ENCODE measurements at places on chromosomes 7 and 10.

DNA sequence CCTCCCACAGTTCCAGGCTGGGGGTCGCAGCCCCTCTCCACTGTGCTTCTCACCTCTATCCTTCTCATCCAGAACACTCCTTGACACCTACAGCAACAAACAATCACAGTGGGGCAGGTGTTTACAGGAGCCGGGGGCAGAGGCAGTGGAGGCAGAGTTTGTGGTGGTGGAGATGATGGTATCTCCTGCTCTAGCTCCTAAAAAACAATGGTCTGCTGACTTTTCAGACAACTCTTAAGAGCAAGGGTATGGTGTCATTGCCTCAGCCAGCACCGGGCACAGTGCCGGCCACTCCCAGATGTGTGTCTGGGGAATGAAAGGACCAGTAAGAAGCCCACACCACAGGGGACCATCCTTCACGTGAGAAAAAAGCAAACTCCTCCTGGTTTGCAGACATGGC lies 36.3 kb upstream of the ANTXRL start:
- DNase-seq: no peak

DNA sequence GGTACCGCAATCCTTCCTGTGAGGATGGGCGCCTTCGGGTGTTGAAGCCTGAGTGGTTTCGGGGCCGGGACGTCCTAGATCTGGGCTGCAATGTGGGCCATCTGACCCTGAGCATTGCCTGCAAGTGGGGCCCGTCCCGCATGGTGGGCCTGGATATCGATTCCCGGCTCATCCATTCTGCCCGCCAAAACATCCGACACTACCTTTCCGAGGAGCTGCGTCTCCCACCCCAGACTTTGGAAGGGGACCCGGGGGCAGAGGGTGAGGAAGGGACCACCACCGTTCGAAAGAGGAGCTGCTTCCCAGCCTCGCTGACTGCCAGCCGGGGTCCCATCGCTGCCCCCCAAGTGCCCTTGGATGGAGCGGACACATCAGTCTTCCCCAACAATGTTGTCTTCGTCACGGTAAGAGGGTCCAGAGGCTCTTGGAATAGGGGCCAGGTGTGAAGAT lies 1.7 kb downstream of the MEPCE start:
- DNase-seq: no peak

GRCh38 chr10:60848680-60849079 lies 70.4 kb downstream of the CDK1 start:
- DNase-seq: no peak

- no peak for DNase-seq
Observed at GRCh38 chr7:43689115-43689514, 40.2 kb downstream of the COA1 start.

DNA sequence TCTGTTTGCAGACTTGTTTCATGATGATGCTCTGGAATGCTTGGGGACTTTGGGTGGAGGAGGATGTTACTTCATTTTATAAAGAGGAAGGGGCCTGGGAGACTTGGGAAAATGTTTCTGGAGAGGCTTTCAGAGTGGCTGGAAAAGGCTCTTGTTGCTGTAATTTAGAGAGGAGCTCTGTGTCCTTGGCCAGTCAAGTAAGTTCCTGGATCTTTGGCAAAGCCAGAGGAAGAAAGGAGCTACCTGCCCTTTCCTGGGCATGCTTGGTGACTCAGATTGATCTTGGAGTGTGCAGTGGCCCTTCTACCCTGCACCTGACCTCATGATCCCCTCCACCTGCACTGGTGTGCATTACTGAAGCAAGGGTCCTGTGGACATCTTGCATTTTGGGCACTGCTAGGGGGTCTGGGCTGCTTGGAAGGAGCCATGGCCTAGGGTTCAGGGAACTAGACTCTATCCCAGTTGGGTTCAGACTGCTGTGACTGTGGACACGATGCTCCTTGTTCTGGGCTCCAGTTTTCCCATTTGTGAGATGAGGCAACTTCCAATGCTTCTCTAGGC lies 56.1 kb downstream of the ADCYAP1R1 start:
- no peak for DNase-seq

DNA sequence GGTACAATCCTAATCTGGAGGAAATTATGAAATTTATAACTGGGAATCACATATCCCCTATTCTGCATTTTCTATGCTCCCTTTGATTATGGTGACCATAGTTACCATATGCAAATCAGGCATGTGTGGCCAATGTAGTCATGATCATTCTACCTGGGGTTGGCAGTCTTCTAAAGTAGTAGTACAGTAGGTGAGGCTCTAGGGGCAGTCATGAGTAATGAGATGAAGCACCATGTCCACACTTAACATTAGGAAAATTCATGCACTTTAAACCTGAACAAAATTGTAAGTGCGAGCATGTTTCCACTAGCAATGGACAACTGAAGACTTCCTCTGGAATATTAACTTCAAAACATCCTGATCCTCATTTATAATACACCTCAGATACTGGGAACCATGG lies 545.9 kb downstream of the SUGCT start:
- no peak for DNase-seq

DNA sequence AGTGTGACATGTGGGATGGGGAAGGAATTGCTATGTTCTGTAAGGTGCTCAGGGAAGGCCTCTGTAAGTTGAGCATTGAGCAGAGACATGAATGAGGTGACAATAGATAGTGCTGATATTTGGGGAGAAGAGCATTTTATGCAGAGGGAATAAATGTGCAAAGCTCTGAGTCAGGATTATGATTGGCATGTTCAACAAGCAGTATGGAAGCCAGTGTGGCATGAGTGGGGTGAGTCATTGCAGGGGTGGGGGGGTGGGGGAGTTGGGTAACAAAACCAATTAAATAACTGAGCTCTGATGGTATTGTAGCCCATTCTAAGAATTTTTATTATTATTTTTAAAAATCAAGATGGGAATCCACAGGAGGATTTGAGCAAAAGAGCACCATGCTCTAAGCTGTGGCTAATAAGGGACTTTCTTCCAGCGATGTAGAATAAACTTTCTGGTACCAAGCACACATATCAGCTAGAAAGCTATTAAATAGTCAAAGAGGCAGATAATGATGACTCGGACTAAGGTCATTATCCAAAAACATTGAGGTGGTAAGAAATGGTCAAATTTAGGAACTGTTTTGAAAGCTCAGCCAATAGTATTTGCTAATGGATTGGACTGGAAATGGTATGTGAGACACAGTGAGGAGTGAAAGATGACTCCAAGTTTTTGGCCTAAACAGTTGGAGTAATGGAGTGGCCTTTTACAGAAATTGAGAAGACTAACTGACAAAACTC lies 96.4 kb downstream of the PRKG1 start:
- no peak for DNase-seq

- no peak for DNase-seq
Observed at GRCh38 chr10:110423650-110424049, 74.1 kb upstream of the DUSP5 start.

DNA sequence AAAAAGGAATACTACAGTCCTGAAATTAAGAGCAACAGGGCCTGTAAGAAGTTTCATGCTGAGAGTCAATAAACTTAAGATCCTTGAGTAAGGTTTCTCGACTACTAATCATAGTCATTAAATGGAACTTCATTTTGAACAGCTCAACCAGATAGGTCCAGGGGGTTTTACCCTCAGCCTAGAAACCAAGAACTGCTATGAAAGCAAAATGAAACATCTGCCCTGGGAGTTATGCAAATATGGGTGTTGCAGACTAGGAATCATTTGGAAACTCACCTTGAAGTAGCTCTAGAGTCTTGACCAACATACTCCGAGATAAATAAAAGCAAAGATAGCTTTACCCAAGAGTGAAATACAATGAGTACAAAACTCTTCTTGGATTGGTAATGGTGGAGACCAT lies 128.0 kb downstream of the HGF start:
- no peak for DNase-seq

GRCh38 chr7:37089972-37090371 lies 358.7 kb downstream of the ELMO1 start:
- DNase-seq: no peak

- no peak for DNase-seq
Observed at GRCh38 chr7:74032624-74033371, 4.8 kb downstream of the ELN start.

DNA sequence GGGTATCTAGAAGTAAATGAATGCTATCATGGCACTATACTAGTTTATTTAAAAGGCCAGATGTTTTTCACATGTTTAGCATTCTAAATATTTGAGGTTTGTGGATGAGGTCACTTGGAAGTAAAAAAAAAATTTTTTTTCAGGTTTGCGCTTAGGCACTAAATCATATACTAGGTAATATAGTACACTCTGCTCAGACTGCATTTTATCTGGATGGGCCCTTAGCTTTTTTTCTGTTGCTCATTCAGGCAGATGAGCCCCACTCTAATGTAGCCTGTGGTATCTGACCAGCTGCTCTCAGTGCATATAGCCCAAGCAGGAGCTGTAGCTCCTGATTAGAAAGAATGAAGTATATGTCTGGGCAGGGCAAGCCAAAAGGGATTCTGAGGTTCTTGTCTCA lies 210.1 kb downstream of the AUTS2 start:
- DNase-seq: no peak

DNA sequence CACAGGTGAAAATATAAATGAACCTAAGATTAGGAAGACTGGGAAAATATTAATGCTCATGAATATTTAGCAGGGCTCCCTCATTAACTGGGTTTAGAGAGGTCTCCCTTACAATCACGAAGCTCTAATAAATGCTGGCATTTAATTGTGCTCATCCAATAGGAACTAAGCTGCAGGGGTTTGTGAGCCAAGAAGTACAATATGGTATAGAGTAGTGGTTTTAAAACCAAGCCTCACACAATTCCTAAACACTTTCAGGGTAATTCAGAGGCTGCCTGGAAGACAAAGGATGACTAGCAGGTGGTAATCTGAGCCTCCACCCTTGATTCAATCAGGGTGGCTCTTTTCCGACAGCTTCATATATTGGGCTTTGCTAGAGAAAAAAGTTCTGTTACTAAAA lies 103.3 kb downstream of the GPAM start:
- no peak for DNase-seq

GRCh38 chr10:60950300-60950699 lies 6.3 kb upstream of the RHOBTB1 start:
- DNase-seq: no peak

DNA sequence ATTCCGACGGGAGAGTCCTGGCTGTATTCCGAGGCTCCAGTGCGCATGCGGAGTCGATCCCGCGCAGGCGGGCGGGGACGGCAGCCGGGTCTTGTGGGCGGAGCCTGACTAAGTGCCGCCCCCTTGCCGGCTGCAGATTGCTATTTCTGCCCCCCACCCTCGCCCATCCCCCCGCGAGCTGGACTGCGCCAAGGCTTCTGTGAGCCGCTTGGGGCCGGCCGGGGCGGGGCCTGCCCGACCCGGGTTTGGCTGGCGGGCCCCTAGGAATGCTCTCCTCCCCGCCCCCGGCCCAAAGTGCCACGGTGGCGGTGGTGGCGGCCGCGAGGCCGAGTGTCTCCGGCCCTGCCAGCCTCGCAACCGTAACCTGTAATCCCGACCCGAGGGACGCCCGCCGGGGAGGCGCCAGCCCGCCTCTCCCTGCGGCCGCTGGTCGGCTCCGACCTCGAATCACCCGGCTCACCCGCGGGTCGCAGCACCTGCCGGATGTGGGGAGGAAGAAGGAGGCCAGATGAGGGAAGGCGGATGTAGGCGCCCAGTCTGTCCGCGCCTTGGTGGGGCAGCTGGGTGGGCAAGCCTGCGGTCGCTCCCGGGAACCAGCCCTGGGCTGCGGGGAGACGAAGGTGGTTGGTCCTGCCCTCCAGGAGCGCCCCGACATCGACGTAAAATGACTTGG lies 702 bp upstream of the KAZALD1 start:
- DNase-seq: peak; percentile 84

DNA sequence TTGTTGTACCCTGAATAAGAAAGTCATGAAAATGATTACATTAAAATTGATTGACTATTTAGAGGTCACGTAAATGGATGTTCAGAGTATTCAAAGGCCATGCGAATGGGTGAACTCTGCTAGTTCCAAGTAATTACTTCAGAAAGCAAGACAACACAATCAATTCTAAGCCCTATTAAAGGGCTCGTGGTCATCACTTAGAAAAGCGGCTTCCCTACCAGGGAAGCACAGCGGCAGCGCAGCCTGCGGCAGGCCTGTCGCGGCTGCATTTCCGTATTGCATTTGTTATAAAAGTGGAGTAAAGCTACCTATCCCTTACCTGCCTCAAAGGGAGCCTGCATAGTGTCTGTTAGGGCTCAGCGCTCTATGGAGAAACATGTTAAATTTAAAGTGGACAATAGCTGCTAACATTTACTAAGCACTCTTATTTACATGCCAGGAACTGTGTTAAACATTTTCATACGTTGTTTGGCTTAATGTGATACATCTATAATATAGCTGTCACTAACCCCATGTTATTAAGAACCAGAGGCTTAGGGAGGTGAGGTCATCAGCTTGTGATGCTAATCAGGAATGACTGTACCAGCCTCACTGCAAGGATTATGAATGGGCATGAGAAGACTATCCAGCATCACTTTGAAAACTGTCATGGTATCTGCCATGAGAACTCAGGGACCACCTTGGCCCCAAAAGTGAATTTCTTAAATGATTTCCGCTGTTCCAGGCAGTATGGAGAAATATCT lies 187.5 kb downstream of the CELF2 start:
- DNase-seq: no peak

DNA sequence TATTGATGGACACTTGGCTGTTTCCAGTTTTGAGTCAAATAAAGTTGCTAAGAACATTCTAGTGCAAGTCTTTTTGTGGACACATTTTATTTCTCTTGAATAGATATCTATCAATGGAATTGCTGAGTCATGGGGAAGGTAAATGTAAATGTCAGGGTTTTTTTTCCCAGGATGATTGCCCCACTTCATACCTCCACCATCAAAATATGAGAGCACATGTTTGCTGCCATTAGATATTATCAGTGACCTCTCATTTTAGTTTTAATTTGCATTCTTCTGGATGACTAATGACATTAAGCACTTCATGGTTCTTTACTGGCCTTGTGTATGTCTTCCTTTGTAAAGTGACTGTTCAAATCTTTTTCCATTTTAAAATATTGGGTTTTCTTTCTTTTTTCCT lies 45.7 kb downstream of the PAPSS2 start:
- DNase-seq: no peak

GRCh38 chr7:20514364-20514763 lies 101.1 kb upstream of the ABCB5 start:
- no peak for DNase-seq

GRCh38 chr10:90846746-90847145 lies 11.1 kb downstream of the HTR7 start:
- DNase-seq: no peak

DNA sequence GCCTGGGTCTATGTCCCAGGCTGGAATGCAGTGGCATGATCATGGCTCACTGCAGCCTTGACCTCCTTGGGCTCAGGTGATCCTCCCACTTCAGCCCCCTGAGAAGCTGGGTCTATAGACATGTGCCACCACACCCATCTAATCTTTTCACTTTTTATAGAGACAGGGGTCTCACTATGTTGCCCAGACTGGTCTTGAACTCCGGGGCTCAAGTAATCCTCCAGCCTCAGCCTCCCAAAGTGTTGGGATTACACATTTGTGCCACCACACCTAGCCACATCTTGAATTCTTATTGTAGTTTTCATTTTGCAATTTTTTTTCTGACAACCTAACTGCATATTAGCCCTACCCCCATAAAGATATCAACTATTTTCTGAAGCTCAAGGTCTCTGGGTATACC lies 18.4 kb upstream of the COL1A2 start:
- no peak for DNase-seq

- DNase-seq: no peak
Observed at GRCh38 chr10:19730167-19730906, 85.9 kb upstream of the PLXDC2 start.

Data from stimulated activated CD8-positive, alpha-beta memory T cell treated with anti-CD3 and anti-CD28 coated beads, Interleukin-7, amount 100 ng/mL, for 48 hours (primary cell).